ENCODE measurements at places on chromosomes 16 and 17.

DNA sequence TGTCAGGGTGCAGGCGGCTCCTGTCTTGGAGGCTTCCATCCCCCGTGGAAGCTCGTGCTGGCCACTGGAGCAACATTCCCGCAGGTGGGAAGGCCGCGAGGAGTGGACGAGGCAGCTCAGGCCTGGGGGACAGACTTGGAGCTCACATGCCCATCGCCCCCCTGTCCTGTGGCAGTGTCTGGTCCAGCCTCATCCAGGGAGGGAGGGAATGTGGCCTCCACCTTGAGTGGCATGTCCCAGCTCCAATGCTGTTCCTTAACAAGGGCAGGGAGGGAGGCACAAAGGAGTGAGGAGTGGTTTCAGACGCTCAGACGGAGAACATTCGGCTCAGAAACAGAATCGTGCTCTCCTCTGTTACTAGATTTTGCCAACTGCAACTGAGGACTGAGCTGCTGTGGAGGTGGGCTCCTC is 159.4 kb upstream of the CHMP6 start:
- peak; percentile 44 for DNase-seq

DNA sequence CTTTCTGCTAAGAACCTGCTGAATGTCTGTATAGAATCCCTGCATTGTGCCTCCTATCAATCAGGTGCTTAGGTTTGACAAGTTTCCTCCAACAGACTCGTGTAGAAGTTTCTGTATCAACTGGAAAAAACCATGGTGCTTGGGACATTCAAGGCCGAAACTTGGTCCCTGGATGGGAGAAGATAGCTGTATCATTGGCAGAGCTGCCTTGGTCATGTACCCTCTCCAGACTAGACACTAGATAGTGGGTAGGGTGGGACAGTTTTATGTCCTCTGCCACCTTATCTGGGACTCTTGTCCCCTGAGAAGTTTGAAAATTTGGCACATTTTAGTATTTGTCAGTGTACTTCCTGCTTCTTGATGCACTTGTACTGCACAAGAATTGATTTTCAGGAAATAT is 520.8 kb downstream of the WWOX start:
- DNase-seq, result no peak

GRCh38 chr17:33858682-33859081 is 396.4 kb upstream of the CCL2 start:
- DNase-seq, result no peak

DNA sequence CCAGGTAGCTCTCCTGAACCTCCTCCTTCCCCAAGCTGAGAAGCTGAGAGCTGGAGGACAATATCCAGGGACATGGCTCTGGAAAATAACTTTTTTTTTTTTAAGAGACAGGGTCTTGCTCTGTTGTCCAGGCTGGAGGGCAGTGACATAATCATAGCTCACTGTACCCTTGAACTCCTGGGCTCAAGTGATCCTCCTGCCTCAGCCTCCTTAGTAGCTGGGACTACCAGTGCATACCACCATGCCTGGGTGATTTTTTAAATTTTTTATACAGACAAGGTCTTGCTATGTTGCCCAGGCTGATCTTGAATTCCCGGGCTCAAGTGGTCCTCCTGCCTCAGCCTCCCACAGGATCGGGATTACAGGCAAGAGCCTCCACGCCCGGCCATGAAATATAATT is 6.2 kb downstream of the SLC46A1 start:
- no peak for DNase-seq

- no peak for DNase-seq
Observed at GRCh38 chr16:89293276-89294143, 76.0 kb downstream of the ZNF778 start.

DNA sequence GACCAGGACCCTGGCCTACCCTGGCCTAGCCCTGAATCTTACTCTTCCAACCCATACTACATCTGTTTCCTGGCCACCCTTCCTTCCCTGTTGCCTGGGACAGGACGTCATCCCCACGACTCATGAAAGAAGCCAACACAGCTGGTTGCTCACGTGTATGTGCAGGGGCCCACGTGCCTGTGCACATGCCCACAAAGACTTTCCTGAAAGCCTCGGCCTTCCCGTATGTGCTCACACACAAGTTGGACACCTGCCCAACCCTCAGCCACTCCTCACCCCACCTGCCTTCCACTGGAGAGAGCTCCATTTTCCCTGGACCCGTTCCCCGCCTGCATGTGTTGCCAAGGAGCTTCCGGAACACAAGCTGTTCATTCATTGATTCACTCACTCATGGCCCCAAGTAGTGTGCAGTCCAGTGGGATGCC is 7.0 kb downstream of the PLXDC1 start:
- peak; percentile 62 for DNase-seq

GRCh38 chr17:67992548-67993152 is 3.6 kb downstream of the C17orf58 start:
- no peak for DNase-seq

- DNase-seq, result no peak
Observed at GRCh38 chr16:74756203-74756602, 18.4 kb downstream of the FA2H start.

DNA sequence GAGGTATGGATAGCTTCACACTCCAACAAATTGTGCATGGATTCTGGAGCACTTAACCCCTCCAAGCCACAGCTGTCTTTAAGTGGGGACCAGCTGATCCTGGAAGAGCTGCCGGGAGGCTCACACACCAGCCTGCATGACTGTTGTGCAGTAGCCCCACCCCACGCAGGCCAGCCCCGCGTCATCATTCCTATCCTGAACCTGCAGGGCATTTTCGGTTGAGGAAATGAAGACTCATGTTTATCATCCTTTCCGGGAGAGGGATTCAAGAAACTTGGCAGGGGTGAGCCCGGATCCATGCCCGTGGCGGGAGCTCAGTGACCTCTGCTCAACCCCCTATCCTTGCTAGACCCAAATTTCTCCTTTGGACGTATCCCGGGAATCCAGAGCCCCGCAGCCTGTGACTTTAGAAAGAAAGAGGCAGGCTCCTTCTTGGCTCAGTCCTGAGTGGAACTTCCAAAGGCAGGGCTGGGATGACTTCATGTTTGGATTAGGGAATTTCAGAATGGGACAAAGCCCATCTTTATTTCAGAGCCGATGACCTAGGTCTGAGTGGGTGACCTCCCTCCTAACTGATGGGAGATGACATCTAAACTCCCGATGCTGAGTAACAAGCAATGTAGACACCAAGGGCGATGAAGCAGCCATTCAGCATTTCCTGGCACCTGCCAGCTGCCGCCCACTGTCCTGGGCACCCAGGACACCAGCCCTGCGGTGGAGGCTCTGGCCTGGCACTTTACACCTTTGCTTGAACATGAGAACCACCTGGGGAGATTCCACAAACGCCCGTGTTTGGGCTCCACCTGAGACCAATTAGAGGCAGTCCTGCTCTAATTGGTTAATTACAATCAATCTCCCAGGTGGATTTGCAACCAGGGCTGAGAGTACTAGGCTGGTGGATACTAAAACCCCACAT is 43.3 kb upstream of the CMIP start:
- DNase-seq, result no peak

- no peak for DNase-seq
Observed at GRCh38 chr16:81796583-81797346, 17.7 kb downstream of the PLCG2 start.

DNA sequence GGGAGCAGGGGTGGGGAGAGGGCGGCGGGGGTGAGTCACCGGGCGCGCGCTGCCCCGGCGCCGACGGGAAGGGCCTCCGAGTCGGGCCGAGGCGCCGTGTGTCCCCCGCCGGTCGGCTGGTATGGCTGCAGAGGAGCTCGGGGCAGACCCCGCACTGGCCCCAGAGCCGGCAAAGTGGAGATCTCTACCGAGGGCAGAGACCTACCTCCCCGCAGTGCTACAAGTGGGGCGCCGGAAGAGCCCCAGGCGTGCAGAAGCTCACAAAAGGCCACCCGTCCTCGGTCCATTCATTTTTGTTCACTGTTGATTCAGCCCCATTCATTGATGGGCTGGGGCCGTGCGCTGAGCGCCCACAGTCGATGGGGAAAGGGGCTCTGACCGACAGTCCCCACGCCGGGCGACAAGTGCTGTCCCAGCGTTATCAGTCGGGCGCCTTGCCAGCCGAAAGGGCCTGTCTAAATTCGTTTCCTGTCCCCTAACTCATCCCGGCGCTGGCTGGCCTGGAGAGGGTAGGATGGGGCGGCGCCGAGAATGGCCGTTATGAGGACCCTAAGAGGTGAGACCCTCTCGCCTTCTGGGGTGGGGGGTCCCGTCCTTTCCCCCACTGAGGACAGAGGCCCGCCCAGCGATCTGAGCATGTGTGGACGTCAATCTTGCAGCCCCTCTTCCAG is 709 bp upstream of the ENO3 start:
- DNase-seq, result no peak

- DNase-seq, result no peak
Observed at GRCh38 chr17:65679165-65679845, 117.9 kb upstream of the AXIN2 start.

DNA sequence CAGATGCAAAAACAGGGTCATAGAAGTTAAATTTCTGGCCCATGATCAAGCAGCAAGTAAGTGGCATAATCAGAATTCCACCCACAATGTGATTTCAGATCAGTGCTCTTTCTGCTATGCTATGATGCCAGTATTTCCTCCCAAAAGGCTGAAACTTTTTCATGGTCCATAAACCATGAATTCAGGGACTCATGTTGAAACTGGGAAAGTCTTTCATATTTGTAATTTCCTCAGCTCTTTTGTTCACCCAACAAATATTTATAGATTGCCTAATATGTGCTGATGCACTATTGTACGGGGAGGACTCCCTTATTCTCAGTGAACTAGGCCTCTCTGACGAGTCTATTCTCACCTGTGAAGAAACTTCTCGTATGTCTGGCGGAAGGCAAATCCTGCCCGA is 156.3 kb downstream of the MYO1D start:
- no peak for DNase-seq

DNA sequence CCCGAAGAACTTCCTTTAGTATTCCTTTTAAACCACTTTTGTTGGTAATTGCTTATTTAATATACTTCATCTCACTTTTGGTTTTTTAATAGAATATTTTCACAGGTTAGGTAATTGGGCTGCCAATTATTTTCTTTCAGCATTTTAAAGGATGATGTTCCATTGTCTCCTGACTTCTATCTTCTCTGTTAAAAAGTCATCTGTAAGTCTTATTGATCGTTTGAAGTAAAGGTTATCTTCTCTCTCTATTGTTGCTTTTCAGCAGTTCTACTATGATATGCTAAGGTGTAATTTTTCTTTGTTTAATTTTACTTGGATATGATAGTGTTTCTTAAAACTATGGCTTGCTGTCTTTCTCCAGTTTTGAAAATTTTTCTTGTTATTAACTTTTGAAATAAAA is 307.5 kb downstream of the MAP2K4 start:
- no peak for DNase-seq

- no peak for DNase-seq
Observed at GRCh38 chr16:56600398-56600999, 7.9 kb upstream of the MT2A start.

- no peak for DNase-seq
Observed at GRCh38 chr16:78903843-78904242, 696.7 kb downstream of the MAF start.

DNA sequence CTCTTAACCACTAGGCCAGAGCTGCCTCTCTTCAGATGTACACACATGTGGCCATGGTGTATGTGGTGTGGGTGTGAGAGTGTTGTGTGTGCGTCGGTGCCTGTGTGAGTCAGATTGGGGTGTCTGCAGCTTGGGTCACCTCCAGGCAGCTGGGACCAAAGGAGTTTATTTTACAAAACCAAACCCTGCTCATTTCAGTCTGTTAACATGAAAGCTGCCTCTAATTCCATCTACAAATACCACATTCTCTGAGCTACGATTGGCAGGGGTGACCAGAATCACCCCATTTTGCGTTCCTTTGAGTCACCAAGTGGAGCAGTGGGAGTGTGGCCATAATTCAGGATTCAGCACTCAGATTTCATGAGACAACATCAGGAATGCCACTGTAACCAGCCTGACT is 105.3 kb downstream of the IRX5 start:
- no peak for DNase-seq

DNA sequence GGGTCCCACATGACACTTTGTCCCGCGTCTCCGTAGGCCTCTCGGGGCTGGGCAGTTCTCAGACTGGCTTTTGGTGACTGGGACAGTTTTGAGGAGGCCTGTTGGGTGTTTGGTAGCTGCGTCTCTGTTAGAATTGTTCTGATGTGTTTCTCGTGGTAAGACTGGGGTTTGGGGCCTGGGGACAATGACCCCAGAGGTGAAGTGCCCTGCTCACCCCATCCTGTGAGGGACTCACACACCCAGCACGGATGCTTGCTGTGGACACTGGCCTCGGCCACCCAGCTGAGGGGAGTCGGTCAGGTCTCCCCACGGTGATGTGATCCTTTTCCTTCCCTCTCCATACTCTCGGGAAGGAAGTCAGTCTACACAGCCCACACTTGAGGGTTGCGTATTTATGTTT is 50.3 kb downstream of the METRNL start:
- no peak for DNase-seq

- DNase-seq, result no peak
Observed at GRCh38 chr16:57998486-57998885, 2.0 kb downstream of the ZNF319 start.

Data from fibroblast of skin of left quadriceps (primary cell).